Left lung (tissue), 14 donors: ENCODE measurements at places on chromosomes 1 and 21. TPM values are rescaled to one million over a fixed set of nuclear protein-coding genes. Genes with fewer than 3 reads are reported as not detected.

The LRRC47 gene
- total RNA-seq = 34.2 TPM

- no peak for DNase-seq
Measured at GRCh38 chr1:34131396-34132160, 33.5 kb downstream of the CSMD2 start.

DNA sequence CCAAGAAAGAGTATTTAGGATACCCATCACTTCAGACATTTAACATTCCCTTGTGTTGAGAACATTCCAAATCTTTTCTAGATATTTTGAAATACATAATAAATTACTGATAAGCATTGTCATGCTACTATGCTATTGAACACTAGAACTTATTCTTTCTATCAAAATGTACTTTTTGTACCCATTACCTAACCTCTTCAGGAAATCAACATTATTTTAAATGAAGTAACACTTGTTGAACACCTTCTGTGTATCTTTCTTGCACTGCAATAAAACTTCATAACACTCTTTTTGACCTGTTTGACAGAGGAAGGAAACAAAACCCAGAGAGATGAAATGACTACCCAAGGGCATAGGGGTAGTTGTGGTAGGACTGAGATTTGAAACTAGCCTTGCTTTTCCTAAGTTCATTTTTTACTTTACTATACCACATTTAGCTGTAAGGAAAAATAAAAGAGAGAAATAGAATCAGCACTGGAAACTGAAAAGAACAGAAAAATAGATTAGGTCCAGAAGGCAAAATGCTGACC lies 99.4 kb downstream of the UCHL5 start:
- no peak for DNase-seq

DNA sequence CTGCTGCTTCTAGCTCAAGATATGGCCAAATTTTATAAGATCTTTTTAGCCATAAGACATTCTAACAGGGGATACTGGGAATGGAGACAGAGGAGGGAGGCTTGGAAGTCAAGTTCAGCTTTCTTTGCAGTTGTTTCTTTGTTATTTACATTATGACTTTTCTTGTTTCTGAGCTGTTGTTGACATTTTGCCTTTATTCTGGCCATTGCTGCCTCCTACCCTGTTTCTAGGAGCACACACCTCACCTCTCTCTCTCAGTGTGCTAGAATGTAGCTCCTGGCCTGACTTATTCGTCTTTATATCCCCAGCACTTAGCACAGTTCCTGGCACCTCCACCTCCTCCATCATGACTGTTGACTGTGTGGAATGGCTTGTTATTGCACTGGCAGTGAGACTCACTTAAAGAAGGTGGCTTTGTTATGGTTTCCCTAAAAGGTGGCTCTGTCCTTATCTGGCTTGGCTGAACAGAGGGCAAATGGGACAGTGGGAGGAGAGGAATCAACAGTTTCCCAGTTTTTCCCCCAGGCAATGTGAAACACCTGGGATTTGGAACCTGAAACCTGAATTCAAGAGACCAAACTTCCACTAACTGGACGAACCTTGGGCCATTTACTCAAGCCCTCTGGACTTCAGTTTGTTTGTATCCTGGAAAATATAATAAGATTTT lies 76.1 kb upstream of the PPP2R5A start:
- no peak for DNase-seq

DNA sequence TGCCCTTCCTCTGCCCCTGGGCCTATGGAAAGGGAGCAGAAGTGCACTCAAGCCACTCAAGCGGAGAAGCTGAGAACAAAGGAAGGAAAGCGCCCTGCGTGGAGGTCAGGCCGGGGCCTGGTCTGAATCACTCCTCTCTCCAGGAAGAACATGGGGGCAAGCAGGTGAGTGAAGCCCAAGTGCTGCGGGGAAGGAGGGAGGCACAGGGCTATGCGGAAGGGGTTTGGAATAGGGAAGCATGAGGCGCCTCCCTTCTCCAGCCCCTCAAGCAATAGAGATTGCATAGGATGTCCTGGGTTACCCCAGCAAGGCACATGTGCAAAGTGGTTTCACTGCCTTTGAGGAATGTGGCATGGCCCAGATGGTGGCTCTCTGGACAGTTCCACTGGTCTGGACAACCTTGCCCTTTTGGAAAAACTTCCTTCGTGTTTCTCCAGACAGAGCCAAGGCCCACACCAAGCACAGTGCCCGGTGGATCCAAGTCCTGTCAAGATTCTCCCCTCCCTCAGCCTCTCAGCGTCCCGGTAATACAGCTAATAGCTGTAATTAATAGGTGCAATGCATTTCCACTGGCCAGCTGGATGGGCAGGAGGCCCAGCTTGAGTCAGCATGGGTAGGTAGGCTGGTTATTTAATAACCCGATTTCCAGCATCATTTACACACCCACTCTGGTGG lies 13.7 kb downstream of the BLACAT1 start:
- DNase-seq = peak; percentile 77
